AG20443 (cell line): ENCODE measurements at places on chromosomes 11 and 22.

DNA sequence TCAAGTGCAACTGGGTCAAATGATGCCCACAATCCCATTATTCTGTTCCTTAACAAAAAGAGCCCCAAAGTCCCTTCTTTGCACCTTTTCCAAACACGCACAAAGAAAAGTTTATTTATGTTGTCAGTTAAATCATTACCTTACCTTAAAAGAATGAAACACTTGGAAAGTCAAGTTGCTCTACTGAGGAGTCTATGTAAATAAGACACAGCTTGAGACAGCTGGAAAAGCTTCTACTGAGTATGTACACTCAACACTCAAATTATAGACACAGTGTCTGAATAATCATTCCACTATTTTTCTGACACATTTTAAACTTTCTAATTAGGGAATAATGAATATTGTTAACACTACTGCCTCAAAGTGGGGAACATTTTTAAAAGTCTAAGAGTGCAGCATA is 21.6 kb upstream of the PHLDA2 start:
- no peak for DNase-seq

DNA sequence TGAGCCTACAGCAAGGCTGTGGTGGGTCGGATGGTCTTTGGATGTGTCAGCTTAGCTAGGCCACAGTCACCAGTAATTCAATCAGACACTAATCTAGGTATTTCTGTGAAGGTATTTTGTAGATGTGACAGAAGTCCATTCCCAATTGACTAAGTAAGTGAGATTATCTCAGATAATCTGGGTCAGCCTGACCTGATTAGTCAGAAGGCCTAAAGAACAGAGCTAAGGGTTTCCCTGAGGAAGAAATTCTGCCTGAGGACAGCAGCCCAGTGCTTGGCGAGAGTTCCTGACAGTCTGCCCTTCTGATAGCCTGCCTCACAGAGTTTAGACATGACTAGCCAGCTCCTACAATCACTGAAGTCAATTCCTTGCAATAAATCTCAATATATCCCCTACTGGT is 28.7 kb downstream of the GUCD1 start:
- no peak for DNase-seq

DNA sequence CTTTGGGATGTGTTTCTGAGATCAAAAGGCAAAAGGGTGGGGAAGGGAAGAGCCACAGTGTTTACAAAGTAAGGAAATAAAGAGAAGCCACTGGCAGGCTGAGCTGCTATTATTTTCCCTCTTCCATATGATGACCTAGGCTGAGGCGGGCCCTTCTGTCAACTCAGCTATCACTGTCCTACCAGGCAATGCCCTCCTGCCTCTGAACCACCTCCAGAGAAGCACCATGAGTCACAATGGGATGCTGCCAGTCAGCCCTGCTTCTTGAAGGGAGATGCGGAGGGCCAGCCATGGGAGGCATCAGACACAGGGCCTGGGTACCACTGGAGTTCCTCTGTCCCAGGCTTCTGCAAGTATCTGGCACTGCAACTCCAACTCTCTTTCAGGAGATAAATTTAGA is 107.9 kb upstream of the BID start:
- no peak for DNase-seq

DNA sequence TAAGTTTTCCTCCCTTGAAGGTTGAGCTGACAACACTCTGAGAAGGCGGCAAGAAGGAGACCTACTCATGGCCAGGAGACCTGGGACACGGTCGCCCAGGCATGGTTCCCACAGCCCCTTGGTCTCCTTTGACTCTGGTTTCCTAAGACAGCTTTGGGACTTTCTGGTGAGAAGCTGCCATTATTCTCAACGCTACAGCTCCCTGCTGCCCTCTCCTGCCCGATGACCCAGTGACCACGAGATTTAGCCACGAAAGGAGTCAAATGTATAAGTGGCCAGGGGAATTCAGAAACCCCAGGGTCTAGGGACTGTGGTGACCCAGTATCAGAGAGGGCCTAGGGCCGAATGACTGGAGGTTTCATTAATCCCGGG is 699 bp upstream of the SDF2L1 start:
- DNase-seq: peak; percentile 69

DNA sequence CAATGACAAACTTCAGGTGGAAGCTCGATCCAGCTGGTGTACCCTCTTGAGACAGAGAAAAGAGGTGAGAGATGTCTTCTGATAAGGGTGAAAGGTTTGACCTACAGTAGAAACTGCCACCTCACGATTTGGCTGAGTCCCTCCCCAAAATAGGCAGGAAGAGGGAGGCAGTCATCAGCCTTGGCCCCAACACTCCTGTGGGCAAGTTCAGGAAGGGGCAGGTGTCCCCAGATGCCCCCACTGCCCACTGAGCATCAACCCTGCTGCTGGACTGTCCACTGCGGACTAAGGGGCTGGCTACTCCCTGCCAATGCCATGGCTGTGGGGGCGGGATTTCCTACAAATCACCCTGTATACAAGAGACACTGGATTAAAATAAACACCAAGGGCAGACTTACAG is 441.4 kb downstream of the BUD13 start:
- DNase-seq: no peak

GRCh38 chr11:65849771-65850216 is 8.2 kb downstream of the CFL1 start:
- no peak for DNase-seq
